Activated T-helper 1 cell treated with anti-CD3 and anti-CD28 coated beads, Interleukin-12 subunit alpha, Interleukin-12 subunit beta, Interleukin-2, Interleukin-4 antibody, amounts not matched to agents 30 ng/mL and 10 ng/mL and 1 ng/mL, durations not matched to agents 14 hours and 24 hours and 36 hours (primary cell): ENCODE measurements at places on chromosomes 1 and 21.

DNA sequence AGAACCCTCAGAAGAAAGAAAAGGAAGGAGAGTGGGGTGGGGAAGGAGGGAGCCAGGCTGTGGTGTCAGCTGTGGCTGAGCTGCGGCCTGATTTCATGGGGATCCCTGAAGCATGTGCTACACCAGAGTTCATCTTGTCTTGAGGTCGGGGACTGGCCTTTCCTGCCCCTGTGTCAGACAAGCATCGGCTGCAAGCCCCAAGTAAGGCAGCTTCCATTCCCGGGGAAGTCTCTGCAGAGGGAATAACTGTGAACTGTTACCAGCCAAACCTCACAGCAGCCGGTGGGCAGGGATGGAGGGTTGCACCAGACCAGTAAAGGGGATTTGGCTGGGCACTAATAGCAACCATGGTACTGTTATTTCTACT is 35.7 kb upstream of the BTG2 start:
- peaks cover 2% of the 10 kb centered on the region for H3K27me3 ChIP-seq
- peaks cover 29% of the 10 kb centered on the region for H3K4me1 ChIP-seq
- no peak for DNase-seq
- no peaks in the 10 kb centered on the region for H3K36me3 ChIP-seq
- no peak overlapping the region for H3K4me3 ChIP-seq

DNA sequence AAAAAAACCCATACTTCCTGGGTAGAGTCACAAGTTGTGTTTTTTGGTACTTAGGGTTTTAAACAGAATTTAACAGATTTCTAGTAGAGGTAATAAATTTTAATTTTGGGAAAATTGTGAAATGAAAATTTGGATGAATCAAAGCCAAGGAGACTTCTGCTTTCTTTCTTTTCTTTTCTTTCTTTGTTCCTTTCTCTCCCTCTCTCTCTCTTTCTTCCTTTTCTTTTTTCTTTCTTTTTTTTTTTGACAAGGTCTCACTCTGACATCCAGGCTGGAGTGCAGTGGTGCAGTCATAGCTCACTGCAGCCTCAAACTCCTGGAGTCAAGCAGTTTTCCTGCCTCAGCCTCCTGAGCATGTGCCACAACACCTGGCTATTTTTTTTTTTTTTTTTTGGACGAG is 46.9 kb upstream of the NEXN start:
- no peaks in the 10 kb centered on the region for H3K27me3 ChIP-seq
- no peak for DNase-seq
- H3K27ac ChIP-seq, result peak overlapping the region; percentile 56
- H3K4me3 ChIP-seq, result no peak overlapping the region
- H3K4me1 ChIP-seq, result no peaks in the 10 kb centered on the region
- peaks cover 12% of the 10 kb centered on the region for H3K36me3 ChIP-seq

- no peak for DNase-seq
- no peaks in the 10 kb centered on the region for H3K27me3 ChIP-seq
- peak overlapping the region; percentile 3 for H3K4me3 ChIP-seq
- peak overlapping the region; percentile 65 for H3K27ac ChIP-seq
- H3K36me3 ChIP-seq, result peaks cover 47% of the 10 kb centered on the region
These were observed 7.8 kb downstream of the UBIAD1 start for GRCh38 chr1:11280719-11281376.

DNA sequence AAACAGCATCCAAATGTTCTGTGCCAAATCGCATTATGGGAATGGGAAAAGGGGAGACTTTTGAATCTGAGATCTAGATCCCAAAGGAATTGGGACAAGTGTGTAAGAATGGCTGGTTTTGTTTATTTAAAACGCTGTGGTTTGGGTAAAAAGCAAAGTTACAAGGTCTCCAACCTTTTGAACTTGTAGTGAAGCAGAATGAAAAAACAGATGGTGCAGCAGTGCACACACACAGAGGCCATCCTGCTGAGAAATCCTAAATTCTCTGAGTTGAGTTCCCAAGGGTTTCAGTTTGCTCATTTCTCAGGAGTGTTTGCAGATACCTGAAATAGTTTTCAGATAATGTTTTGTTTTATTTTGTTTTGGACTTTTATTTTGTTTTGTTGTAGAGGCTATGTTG is 80.2 kb upstream of the CD1D start:
- no peak overlapping the region for H3K27ac ChIP-seq
- peaks cover 9% of the 10 kb centered on the region for H3K27me3 ChIP-seq
- no peaks in the 10 kb centered on the region for H3K36me3 ChIP-seq
- H3K4me3 ChIP-seq, result no peak overlapping the region
- peaks cover 7% of the 10 kb centered on the region for H3K4me1 ChIP-seq

- no peak overlapping the region for H3K27ac ChIP-seq
- H3K4me3 ChIP-seq, result no peak overlapping the region
- no peaks in the 10 kb centered on the region for H3K4me1 ChIP-seq
- DNase-seq, result no peak
- H3K27me3 ChIP-seq, result peaks cover 19% of the 10 kb centered on the region
These were observed 8.6 kb downstream of the UBE2U start for GRCh38 chr1:64212031-64212430.

- no peak for DNase-seq
- H3K4me3 ChIP-seq, result no peak overlapping the region
- H3K36me3 ChIP-seq, result no peaks in the 10 kb centered on the region
- no peak overlapping the region for H3K27ac ChIP-seq
- H3K27me3 ChIP-seq, result peaks cover 14% of the 10 kb centered on the region
These were observed 24.8 kb upstream of the ITPKB start for GRCh38 chr1:226763905-226764264.
